Kidney (tissue), 22 donors: ENCODE measurements at places on chromosomes 2 and 18.

- no peak for DNase-seq
Measured at GRCh38 chr2:55408918-55409868, 10.5 kb downstream of the CCDC88A start.

GRCh38 chr18:2627821-2628276, 27.7 kb upstream of the SMCHD1 start:
- no peak for DNase-seq

DNA sequence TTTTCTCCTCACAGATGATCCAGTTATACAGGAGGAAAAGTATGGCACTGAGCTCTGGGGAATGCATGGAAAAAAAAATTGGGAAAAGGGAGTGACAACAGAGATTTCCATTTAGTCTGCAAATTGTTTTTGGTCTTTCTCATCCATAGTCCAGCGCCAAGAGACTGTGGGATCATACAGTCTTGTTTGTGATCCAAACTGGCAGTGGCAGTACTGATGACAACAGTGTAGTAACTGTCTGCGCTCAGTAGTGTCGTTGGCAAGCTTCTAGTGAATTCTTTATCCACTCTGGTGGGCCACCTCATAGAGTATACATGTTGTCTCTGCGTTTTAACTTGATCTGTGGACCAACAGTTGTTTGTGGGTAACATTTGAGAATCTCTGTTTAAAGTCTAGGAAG, 37.9 kb downstream of the GALNT1 start:
- no peak for DNase-seq

GRCh38 chr2:236744716-236745115, 175.1 kb downstream of the ACKR3 start:
- no peak for DNase-seq

GRCh38 chr2:42777883-42778805, 14.2 kb upstream of the OXER1 start:
- DNase-seq, result no peak

DNA sequence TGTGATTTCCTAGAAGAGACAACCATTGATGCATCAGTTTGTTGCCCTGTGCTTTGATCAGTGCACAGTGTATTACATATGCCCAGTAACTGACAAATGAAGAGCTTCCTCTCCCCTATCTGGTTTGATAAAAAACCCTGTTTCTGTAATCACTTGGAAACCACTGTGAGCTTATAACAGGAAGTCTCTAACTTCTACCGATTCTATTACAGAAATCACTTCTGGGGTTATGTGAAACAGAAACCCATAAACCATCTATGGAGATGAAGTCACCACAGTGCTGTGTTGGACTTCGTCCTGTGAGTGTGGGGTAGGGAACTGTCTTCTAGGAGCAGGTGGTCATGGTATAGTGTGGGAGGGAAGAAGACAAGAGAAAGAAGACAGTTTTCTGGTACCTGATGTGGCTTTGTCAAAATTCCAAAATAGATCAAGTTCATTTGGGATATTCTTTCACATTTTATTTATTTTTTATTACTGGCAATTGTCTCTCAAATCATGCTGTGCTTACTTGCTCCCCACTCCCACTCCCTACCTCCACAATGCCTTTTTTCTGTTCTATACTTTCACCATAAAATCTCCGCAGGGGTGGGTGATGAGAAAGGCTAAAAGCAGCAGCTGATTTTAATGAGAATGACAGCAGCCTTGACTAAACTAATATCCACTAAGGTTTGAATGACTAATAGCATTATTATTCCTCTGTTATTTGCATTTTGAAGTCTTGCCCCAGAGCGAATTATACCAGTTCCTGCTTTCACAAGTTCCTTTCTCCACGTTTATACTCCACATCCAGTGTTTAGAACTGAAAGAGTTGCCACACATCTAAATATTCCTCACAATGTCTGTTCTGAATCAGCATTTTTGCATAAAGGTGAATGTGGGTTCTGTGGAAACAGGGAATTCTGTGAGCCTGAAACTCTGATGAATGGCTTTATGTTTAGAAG, 41.7 kb upstream of the RND3 start:
- DNase-seq, result no peak

DNA sequence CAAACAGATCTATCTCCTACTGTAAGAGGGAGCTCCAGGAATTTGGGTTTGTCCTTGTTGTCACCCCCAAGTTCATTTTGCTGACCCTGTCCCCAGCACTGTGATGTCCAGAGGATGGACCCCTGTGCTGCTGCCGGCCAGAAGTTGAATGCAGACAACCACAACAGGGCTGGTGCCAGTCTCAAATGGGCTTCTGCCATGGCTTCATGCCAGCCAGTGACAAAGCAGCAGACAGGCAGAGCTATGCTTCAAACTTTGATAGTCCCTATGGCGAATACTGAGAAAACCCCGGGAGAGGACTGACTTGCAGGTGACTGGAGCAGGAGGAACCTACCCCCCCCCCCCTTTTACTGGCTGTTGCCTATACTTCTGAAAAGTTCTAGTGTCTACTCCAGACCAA, 3.2 kb downstream of the SMAD7 start:
- DNase-seq, result peak; percentile 78

- peak; percentile 41 for DNase-seq
Measured at GRCh38 chr2:109497911-109498870, 115.6 kb downstream of the SEPTIN10 start.

- DNase-seq, result no peak
Measured at GRCh38 chr18:68441241-68441640, 273.7 kb downstream of the TMX3 start.

GRCh38 chr2:85578243-85579180, 1.1 kb downstream of the VAMP8 start:
- DNase-seq, result no peak

DNA sequence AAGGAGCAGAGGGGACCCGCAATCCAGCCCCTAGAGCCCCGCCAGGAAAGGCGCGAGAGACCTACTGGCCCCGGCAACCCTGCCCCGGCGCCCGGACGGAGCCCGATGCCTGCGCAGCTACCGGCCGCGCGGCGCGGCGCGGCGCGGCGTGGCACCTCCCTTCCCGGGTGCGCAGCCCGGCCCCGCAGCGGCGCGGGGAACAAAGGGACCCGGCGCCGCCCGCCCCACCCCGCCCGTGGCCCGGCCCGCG, 307 bp downstream of the CDH2 start:
- peak; percentile 37 for DNase-seq

GRCh38 chr2:216666461-216667233, 28.7 kb downstream of the IGFBP5 start:
- DNase-seq, result peak; percentile 87

DNA sequence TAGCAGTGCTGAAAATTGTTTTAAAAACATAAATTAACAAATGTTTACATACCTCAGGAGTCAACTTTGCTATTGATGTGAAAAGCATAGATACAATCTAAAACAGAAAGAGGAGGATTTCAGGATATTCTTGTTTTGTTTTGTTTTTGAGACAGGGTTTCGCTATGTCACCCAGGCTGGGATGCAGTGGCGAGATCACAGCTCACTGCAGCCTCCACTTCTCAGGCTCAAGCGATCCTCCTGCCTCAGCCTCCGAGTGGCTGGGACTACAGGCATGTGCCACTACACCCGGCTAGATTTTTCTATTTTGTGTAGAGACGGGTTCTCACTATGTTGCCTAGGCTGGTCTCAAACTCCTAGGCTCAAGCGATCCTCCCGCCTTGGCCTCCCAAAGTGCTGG, 60.6 kb downstream of the C2orf74 start:
- DNase-seq, result no peak

DNA sequence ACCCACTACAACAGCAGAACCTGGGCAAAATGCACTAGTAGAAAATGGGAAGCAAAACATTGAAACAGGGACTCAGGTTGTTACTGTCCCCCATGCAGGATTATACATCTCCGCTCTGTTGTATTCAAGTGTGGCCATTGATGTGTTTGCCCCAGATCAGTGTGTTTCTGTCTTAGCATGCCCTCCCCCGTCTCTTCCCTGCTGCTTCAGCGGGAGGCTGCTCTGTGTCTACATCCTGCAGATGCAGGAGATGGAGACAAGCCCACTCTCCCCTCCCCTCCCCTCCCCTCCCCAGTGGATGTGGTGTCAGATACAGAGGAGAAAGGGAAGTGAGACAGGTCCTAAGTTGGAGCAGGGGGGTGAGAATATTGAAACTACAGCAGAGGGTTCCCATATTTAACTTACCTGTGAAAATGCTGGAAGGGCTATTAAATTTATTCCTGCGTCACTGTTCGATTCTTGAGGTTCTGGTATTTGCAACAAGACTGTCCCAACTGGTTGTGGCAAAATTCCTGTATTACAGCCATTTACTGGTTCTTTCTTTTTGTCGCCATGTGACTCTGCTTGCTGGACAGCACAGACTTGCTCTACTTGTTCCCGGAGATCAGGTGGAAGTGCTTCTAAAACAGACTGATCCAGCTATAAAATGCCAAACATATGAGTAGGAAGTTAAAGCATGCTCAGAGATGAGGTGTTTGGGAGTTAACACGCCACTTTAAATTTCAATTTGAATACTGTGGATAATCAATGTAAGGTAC, 67.0 kb downstream of the EIF5B start:
- DNase-seq, result peak; percentile 11

- no peak for DNase-seq
Measured at GRCh38 chr18:50696929-50697328, 122.9 kb downstream of the MRO start.

DNA sequence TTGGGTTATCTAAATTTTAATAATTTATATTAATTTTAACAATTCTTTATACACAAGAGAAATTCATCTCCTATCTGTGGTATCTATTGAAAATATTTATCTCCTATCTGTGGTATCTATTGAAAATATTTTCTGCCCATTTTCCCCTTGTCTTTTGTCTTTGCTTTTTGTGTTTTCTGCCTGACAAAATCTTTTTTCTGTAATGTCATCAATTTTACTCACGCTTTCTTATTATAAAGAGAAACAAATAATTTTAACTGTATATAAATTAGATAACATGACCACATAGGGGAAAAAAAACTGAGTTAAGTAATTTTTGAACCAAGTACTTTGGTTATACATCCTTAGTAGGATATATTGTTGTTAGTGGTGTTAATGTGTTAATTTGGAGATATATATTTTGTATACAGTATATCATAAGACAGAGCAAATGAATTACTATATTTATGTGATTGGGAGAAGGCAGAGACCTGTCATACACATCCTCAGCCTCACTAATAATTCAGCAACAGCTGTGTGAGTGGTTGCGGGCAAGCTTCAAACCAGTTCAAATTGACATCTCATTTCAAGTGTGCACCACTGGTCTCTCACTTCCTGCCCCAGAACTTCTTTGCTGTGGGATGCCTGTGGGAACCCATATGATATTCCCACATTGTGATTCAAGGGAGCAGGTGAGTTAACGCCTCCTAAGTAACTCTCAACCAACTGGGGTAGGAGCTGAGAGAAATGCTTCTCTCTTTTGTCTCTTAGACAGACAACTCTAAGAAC, 292.4 kb downstream of the SP3 start:
- DNase-seq, result no peak

DNA sequence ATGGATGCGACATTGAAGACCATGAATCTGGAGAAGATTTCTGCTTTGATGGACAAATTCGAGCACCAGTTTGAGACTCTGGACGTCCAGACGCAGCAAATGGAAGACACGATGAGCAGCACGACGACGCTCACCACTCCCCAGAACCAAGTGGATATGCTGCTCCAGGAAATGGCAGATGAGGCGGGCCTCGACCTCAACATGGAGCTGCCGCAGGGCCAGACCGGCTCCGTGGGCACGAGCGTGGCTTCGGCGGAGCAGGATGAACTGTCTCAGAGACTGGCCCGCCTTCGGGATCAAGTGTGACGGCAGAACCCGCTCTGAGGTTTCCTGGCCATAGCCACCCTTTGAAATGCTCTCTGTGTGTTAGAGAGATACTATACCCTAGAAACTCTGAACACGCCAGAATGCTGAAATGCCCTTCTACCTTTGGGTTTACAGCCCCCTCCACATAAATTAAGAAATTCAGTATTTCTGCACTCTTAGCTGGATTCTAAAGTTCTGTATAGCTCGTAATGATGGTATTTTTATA, 659 bp downstream of the CHMP1B start:
- peak; percentile 61 for DNase-seq

GRCh38 chr2:207286106-207286505, 120.4 kb upstream of the KLF7 start:
- no peak for DNase-seq

DNA sequence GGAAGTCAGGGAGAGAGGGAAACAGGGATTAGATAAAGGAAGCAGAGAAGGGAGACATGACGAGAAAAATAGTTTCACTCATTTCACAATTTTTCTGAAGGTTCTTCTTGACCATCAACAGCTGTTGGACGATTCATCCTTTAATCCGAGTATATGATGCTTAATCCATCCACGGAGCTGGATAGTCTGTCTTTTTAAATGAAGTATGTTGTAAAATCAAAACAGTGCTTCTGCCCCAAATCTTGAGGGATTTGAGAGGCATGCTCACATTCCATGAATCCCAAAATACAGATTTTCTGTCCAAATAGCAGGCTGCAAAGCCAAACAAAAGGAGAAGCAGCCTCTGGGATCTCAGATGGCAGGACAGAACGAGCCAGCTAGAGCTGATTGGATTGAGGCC, 47.5 kb downstream of the EPAS1 start:
- DNase-seq, result no peak

DNA sequence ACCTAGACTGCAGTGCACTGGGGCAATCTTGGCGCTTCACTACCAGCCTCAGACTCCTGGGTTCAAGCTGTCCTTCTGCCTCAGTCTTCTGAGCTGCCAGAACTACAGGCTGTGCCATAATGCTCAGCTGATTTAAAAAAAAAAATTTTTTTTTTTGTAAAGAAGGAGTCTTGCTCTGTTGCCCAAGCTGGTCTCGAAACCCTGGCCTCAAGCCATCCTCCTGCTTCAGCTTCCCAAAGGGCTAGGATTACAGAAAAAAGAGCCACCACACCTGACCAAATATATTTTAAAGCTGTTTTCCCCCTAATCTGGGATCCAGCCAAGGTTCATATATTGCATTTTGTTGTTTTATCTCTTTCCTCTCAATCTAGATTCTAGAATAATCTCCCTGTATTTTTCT, 82.2 kb downstream of the RAB31 start:
- no peak for DNase-seq

DNA sequence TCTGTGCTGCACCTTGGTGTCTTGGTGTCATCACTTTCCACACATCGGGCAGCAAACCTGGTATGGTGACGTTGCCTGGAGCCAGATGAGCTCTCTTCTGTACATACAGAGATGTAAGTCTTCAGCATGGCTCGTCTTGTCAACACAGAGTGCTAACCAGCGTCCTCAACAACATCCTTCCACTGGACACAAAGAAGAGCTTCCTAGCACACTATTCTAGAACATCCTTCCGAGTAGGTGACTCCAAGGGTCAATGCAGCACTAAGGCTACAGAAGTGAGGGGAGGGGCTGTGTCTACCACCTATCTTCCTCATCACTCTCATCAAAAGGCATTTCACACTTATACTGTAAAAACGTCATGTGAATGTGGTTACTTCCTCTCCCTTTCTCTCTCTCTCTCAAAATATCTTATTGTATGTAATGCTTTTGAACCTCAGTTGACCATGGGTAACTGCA, 108.1 kb upstream of the SLC1A4 start:
- DNase-seq, result no peak

GRCh38 chr2:71538656-71539265, 85.4 kb downstream of the DYSF start:
- DNase-seq, result no peak

GRCh38 chr18:59994357-59994756, 94.6 kb downstream of the PMAIP1 start:
- no peak for DNase-seq
